ENCODE measurements at places on chromosomes 16 and 17.

DNA sequence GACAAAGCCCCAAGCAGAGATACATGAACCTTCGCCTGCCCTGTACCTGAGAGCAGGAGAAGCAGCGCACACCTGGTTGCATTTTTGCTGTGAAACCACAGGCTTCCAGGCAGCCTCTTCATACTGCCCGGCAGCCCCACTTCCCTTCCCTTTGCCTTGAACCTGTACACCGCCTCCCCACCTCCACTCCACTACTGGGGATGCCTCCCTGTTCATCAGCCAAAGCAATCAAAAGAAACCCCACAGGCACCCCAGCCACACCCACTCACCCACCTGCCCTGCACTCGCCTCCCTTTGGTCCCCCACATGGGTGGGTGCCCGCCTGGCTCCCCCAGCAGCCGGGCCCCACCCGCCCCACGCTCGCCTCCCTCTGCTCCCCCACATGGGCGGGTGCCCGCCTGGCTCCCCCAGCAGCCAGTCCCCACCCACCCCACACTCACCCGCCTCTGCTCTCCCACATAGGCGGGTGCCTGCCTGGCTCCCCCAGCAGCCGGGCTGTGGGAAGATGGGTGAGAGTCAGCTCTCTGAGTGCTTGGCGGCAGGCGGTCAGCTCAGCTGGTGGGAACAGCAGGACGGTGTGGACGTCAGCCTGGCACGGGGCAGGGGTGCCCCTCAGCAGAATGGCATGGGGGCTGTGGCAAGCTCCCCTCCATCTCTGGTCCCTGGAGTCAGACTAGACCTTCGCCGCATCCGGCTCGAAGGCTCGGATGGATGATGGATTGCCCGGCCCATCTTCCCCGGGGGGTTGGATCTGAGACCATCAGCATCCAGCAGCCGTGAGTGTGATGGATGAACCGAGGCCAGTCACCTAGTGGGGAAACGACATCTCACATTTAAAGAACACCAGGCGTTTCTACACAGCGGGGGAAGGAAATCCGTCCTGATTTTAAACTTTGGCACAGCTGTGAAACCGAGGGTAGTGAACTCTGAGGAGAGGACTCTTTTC lies 135.6 kb downstream of the BANP start:
- DNase-seq: no peak

DNA sequence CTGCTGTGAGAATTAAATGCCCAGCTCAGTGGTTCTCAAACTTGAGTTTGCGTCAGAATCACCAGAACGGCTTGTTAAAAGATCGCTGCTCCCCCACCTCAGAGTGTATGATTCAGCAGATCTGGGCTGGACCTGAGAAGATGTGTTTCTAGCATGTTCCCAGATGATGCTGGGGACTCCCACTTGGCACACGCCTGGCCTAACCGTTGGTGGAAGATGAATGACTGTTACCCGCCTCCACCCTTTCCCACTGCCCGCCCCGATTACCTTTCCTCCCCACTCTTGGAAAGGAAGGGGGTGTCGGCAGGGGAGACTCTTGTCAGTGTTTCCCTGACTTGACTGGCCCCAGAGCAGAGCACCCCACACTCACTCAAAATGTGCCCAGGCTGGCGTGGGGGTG lies 29.3 kb upstream of the ABCC3 start:
- DNase-seq: no peak

DNA sequence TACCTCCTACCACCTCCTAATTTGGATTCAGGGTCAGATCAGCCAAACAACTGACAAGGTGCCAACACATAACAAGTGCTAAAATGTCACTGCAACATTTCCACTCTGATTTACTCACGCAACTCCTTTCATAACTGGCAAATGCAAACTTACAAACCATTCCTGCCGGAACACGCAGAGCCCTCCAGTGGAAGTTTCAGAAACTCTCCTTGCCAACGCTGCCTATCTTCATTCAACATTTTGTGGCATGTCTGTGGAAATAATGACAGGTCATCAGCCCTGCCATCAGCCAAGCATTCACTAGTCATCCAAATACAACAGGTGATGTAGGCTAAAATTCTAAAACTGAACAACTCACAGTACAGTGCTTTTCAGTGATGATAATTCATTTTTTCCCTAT lies 37.7 kb upstream of the OR3A1 start:
- no peak for DNase-seq

GRCh38 chr17:15648386-15648785 lies 28.9 kb upstream of the FBXW10B start:
- no peak for DNase-seq

DNA sequence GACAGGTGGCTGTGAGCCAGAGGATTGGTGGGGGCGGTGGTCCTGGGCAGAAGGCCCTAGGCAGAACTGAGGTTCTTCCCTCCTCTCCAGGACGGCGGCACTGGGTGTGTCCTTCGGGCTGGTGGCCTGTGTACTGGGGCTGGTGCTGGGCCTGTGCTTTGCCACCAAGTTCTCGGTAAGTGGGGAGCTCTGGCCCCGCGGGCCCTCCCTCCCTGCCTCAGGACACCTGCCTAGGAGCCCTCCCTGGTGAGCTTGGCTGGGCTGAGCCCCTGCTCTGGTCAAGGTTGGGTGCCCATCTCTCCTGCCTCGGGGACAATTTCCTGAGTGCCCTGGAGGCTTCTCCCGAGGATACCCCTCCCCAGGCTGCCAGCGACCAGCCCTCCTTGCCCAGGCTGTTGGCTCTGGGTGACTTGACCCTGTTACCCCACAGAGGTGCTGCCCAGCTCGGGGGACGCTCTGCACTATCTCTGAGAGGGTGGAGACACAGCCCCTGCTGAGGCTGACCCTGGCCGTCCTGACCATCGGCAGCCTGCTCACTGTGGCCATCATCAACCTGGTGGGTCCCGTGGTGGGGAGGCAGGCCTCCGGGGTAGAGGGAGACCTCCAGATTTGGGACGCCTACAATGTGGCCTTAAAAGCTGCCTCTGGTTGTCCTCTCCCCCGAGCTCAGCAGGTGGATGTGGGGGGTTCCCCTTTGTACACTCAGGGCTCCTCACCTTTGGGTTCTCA lies 42.0 kb downstream of the ADCY7 start:
- no peak for DNase-seq

- no peak for DNase-seq
These were observed 226.8 kb downstream of the CPPED1 start for GRCh38 chr16:12576878-12577277.

- DNase-seq: no peak
These were observed 302.6 kb downstream of the XYLT1 start for GRCh38 chr16:17168181-17168580.

DNA sequence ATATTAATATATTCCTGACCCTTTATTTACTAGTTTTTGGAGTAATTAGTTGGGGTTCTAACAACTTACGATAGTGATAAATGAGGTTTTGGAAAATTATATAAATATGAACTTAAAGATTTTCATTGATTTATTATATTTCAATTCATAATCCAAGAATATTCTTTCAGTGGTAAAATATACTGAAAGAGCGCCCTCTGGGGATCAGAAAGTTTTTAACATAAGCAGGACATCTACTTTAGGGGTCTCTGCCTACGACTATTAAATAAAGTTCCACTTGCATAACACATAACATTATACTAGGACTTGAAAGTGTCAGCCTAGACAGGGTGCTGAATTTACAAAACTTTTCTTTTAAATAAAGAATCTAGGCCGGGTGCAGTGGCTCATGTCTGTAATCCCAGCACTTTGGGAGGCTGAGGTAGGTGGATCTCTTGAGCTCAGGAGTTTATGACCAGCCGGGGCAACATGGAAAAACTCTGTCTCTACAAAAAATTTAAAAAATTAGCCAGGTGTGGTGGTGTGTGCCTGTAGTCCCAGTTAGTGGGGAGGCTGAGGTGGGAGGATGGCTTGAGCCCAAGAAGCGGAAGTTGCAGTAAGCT lies 15.6 kb downstream of the RFWD3 start:
- no peak for DNase-seq

DNA sequence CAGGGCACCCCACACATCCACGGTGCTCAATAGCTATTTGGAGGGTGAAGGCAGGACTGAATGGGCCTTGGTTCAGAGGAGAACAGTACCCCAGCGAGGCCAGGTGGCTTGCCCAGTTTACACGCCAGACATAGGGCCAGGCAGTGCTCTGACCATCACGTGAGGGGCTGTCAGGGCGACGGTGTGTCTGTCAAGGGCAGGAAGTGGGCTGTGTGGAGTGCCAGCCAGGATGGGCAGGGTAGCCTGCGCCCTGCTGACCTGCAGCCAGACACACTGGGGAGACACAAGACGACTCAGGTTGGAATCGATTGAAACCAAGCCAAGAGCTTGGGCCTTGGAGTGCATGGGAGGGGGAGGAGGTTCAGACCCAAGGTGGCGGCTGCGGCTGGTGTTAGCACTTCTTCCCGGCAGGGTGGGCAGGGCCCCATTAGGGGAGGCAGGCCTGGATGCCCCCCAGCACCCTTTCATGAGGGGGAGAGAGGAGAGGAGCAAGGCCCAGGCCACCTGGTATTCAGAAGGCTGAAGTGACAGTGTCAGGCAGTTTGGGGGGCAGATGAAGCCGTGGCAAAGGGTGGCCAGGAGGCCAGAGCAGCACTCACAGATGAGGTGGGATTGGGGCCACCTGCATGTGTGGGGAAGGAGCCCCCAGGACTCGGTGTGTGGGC lies 68.2 kb downstream of the SREBF1 start:
- no peak for DNase-seq

GRCh38 chr17:66547151-66547865 lies 244.9 kb downstream of the PRKCA start:
- DNase-seq: no peak

GRCh38 chr17:35617505-35617904 lies 30.4 kb downstream of the AP2B1 start:
- DNase-seq: no peak

GRCh38 chr17:77491921-77492445 lies 351.2 kb downstream of the SEC14L1 start:
- DNase-seq: peak; percentile 97

DNA sequence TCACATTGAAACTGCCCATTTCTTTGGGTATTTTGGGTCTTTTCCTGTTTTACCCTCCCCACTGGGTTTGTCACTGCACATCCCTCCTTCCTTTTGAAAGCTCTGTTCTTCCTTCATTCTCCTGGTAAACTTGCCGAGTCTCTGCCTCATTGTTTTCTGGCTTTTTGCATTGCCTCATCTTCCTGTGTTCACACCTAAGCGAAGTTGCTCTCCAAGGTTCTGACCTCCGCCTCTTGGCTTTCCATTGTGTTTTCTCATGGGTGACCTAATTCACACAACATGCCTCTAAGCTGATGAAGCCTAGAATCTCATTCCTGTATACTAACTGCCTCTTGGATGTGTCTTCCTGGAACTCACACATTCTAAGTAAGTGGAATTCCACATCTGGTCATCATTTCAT lies 1096.1 kb upstream of the EEF2KMT start:
- peak; percentile 48 for DNase-seq

GRCh38 chr17:8835631-8836364 lies 31.7 kb downstream of the PIK3R6 start:
- DNase-seq: no peak

- no peak for DNase-seq
These were observed 14.7 kb upstream of the TMEM220 start for GRCh38 chr17:10744501-10745000.

DNA sequence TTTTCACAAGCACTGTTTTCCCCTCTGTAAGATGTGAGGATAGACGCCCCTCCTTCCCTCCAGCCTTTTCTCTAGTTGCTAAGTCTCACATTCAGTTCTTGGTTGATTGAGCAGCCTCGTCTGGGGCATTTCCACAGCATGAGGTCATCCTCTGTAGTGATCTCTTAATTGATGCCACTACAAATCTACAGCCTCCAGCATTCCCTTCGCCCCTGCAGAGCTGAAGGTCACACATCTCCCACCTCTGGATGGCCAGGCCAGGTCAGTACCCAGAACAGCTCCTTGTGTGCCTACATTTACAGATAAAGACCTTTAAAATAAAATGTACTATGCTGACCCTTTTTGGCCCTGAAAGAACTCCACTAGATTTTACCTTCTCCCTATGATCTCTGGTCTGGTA lies 32.5 kb upstream of the CDH11 start:
- DNase-seq: no peak

DNA sequence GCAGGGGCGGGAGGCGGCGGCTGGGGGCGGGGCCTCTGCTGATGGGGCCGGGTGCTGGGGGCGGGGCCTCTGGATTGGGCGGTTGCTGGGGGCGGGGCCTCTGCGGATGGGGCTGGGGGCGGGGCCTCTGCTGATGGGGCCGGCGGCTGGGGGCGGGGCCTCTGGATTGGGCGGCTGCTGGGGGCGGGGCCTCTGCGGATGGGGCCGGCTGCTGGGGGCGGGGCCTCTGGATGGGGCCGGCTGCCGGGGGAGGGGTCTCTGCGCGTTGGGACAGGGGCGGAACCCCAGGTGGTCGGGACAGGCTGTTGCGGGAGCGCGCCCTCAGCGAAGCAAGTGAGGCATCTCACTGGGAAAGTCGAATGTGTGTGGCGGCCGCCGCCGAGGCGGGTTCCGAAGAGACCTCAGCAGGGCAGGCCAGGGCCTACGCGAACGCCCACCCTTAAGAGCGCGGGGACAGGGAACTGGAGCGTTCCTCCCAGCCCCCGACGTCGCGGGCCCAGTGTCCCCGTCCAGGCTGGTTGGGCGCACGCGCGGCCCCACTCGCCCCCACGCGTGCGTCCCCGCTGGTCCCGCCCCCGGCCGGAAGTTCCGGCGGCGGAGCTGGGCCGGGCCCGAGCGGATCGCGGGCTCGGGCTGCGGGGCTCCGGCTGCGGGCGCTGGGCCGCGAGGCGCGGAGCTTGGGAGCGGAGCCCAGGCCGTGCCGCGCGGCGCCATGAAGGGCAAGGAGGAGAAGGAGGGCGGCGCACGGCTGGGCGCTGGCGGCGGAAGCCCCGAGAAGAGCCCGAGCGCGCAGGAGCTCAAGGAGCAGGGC lies at the start of gene STUB1:
Gene STUB1 (plus strand): TSS at position 597 of the 811 bp plus-strand sequence. CDS start 116 bp downstream, at position 713.
- peak; percentile 81 for DNase-seq

DNA sequence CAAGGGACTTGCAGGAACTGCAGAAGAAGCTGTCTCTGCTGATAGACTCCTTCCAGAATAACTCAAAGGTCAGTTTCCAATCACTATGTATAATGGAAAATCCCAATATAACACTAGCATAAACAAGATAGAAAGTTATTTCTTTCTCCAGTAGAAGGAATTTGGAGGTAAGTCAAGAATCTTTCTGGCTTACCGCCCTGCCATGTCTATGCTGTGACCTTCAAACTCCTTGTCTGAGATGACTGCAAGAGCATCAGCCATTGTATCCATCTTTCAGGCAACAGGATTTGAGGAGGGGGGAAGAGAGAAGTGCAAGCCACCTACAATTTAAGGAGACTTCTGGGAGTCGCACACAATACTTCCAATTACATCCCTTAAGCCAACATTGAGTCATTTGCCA lies 2.7 kb downstream of the LDAF1 start:
- no peak for DNase-seq

- DNase-seq: peak; percentile 53
These were observed 644 bp downstream of the NFAT5 start for GRCh38 chr16:69566240-69566980.

- no peak for DNase-seq
These were observed 14.2 kb upstream of the ADCY7 start for GRCh38 chr16:50252082-50252611.

- DNase-seq: peak; percentile 43
These were observed 818 bp upstream of the NRN1L start for GRCh38 chr16:67883872-67884261.

- no peak for DNase-seq
These were observed 50.8 kb upstream of the ENDOV start for GRCh38 chr17:80364091-80364691.
